ENCODE measurements at places on chromosomes 5 and 9. TPM values are rescaled to one million over a fixed set of nuclear protein-coding genes. Genes with fewer than 3 reads are reported as not detected.

Gene SLC6A19
- total RNA-seq: not detected

DNA sequence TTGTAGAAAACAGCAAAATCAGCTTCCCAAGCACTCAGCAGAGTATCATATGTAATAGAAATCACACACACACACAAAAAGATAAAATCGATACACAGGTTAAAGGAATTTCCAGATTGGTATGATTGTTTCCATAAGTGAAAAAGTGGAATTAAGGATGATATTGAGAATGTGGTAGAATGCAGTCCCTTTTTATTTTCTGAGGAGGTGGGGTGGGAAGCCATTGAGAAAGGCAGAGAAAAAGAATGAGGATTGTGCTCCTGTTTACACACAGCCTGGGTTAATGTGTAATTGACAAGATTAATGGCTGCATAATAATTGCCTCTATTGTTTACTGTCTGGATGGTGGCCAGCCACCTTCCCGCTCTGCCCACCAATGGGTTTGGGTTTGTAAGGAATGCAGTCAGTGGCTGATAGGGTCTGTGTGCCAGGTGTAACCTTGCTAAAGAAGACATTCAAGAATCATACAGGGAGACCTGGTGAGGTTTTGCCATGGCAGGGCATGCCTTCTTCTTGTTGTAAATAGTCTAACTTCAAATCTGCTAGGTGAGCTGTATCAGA, 177.2 kb upstream of the MAP3K1 start:
- no peak for DNase-seq

DNA sequence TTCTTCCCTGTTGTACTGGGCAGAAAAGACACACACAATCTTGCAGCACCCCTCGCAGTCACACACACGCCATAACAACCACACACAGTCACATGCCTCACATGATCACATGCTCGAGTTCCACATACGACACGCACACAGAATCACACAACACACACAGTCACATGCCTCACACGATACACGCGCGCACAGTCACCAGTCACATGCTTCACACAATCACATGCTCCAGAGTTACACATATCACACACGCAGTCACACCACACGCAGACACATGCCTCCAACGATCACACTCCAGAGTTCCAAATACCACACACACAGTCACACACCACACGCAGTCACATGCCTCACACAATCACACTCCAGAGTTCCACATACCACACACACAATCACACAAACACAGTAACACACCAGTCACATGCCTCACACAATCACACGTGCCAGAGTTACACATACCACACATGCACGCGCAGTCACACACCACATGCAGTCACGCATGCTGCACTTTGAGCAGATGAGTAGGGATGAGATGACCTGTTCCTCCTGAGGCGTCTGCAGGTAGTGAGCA, 49.0 kb upstream of the LRRC14B start:
- no peak for DNase-seq

- no peak for DNase-seq
Measured at GRCh38 chr9:81191222-81191621, 498.1 kb downstream of the TLE1 start.

Gene PPP3R2
- not detected for total RNA-seq

DNA sequence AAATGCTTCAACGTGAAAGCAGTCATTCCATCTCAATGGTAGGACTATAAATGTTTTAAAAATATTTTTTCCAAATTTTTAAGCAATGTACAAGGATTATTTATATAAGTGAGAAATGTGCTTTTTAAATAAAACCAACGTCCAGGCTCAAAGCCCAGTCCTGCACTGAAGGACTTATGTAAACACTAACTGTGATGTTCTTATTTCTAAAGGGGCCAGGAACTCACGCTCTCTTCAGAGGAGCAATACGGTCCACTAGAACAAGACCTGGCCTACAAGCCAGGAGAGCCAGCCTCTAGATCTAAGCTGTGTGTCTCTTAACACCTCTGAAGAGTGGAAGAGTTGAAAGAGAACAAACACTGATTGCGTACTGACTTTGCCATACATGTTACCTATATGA, 12.1 kb downstream of the TTLL11 start:
- DNase-seq: no peak

DNA sequence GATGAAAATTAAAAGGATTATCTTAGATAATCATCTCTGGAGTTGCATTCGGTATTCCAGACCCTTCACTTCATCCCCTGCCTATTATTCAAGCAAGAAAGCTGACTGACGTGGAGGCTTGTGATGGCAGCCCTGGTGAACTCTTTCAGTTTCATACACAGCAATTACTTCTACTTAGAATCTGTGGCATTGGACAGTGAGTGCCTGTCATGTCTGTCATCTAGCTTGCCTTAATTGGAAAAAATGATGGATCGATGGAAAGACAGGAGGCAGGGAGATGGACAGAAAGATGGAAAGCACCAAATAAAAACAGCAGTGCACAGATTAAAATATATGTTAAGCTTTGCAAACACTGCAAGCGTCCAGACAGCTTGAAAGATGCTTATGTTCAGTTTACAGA, 1371.0 kb upstream of the CDH6 start:
- DNase-seq: no peak

- DNase-seq: no peak
Measured at GRCh38 chr5:89105836-89106235, 222.9 kb upstream of the MEF2C start.

GRCh38 chr5:499233-500209, 24.7 kb downstream of the SLC9A3 start:
- DNase-seq: no peak

GRCh38 chr5:134138416-134139376, 24.2 kb downstream of the TCF7 start:
- peak; percentile 91 for DNase-seq

Gene SPINK7
- not detected for total RNA-seq

Gene NELFB
- 47.1 TPM for total RNA-seq

DNA sequence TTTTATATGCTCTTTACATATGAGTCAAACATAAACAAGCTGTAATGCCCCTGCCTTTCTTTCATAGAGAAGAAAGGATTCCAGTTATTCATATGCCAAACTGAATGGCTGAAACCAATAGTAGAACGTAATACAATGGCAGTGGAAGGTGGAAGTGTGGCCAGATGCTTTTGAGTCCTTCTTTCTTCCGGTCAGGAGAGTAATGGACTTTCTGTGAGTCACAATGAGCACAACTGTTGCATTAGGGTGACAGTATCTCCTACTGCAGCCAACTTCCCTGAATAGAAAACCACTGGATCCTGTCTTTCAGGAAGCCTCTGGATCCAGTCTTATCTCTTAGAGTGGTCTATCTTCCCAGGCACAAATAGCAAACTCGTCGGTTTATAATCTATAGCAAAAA, 855.2 kb downstream of the MAT2B start:
- DNase-seq: no peak

- DNase-seq: no peak
Measured at GRCh38 chr9:38287420-38287985, 105.0 kb upstream of the ALDH1B1 start.

- DNase-seq: no peak
Measured at GRCh38 chr9:70883963-70884793, 237.2 kb downstream of the TRPM3 start.

Gene COL23A1
- total RNA-seq: 0.07 TPM

GRCh38 chr9:77807846-77808750, 160.0 kb upstream of the GNA14 start:
- DNase-seq: no peak

DNA sequence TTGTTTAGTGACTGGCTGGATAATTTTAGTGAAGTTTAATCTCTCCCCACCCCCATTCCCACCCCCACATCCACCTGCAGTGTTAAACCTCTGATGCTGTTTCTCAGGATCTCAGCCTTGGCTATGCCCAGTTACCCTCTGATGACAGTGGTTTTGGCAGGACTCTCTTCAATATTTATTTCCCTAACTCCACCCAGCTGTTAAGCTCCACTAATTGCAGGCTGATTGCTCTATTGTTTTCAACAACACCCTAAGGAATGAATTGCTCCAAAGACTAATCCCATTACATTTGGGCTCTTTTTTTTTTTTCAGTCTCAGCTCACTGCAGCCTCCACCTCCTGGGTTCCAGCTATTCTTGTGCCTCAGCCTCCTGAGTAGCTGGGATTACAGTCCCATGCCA, 46.3 kb downstream of the PHAX start:
- no peak for DNase-seq

Gene IFNB1
- total RNA-seq: 0.44 TPM

Gene ARHGEF28
- not detected for total RNA-seq

GRCh38 chr5:60453186-60453976, 246.6 kb downstream of the DEPDC1B start:
- DNase-seq: no peak

DNA sequence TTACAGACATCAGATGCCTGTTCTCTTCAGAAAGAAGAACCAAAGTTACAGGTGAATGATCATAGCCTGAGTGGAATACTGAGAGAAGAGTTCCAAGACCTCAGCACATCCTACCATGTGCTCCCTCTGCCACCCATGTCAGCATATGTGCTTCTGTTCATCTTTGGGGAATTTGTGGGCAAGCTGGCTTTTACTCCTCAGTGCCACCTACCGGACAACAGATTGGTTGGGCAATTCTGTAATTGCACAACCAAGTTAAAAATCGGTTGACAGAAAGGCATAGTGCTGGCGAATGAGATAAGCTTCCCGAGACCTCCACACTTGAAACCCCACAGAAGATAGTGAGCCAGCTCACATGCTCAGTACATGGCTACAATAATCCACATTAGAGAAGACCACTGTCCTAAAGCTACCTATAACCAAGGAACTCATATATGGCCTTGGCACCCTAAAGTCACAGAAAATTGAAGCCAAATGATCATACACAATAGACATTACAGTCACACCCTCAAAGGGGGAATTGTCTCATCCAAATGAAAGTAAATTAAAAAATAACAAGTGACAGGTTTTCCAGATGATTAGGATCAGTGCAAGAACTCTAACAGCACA, 1238.0 kb upstream of the NUDT12 start:
- no peak for DNase-seq

DNA sequence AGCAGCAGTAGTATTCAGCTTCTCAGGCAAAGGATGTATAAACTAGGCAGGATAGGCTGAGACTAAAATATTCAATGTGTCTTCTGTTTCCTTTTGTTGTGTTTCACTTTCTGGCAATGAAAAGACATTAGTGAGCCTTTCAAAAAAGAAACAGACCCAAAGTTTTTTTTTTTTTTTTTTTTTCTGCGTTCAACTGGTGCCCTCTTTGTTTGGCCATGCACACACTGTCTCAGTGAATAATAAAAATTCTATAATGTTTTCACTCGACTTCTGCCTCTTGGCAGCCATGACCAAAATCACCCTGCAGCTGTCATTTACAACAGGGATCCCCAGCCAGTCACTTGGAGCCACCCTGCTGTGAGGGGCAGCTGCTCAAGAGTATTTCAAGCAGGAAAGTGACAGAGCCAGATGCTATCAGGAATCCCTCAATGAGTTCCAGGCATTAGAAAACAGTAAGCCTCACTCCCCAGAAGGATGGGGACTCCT, 44.0 kb upstream of the MAN2A1 start:
- no peak for DNase-seq

GRCh38 chr5:77852514-77853352, 76.6 kb upstream of the TBCA start:
- peak; percentile 24 for DNase-seq

DNA sequence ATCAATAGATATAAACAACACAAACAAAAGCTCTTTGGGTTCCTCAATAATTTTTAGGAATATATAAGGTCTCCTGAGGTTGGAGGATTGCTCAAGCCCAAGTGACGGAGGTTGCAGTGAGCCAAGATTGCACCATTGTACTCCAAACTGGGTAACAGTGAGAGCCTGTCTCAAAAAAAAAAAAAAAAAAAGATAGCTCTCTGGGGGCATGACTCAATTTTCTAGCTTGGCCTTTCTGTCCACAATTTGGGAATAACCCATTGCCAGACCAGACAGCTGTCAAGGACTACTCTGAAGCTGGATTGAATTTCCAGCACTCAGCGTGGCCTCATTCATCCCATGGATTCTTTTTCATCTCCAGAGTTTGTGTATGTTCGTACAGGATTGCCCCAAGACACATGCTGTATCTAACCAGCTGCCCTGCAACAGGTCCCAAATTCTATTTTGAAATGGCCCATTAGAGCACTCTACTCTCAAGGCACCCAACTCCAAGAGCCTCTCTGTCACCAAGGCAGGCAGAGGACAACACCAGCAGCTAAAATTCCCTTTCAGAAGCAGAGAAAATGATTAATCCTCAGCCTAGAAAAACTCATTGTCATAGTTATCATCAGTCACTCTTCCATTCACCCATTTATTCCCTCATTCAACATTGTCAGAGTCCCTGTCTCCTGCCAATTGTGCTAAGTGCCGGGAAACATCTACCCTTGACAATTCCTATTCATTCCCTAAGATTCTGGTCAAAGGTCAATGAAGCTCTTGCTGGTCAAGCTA, 8.7 kb downstream of the FAM193B start:
- DNase-seq: no peak

DNA sequence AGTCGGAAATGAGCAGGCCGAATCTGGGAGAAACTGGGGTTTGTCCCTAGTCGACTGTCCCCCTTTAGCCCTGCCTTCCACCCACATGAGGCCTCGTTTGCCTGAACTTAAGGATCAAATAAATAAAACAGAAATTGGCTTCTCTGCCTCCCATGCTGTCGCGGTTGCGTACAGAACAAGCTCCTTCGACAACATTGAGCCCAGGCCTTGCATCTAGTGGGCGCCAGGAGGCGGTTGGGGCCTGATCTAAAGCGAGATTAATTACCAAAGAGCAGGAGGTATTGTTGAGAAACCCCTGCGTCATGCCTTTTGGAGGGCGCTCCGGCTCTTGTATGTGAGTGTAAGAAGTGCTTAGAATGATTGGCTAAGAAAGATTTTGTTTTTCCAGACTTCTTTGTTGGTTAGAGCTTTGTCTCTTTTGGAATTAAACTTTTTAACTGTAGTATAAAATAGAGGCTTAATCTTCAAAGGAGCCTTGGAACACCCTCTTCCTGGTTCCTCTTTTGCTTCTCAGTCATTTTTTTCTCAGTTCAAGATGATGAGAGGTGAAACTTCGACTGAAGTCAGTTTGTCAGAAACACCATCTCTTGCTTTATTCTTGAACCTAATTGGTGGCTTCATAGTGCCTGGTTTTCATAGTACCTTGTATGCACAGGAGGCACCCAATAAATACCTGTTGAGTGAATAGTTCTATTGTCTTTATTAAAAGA, 828 bp downstream of the ATP6V0E1 start:
- peak; percentile 91 for DNase-seq

Gene HSPA4
- 190 TPM for total RNA-seq

GRCh38 chr5:75412111-75412990, 75.3 kb downstream of the HMGCR start:
- DNase-seq: no peak

GRCh38 chr9:83999141-83999918, 18.7 kb downstream of the RMI1 start:
- no peak for DNase-seq

Gene STPG3
- total RNA-seq: not detected
